COLO829 (cell line): ENCODE measurements at places on chromosomes 1 and 21.
A peak's percentile ranks its signal among the peaks of the same experiment; 100 is the strongest.

DNA sequence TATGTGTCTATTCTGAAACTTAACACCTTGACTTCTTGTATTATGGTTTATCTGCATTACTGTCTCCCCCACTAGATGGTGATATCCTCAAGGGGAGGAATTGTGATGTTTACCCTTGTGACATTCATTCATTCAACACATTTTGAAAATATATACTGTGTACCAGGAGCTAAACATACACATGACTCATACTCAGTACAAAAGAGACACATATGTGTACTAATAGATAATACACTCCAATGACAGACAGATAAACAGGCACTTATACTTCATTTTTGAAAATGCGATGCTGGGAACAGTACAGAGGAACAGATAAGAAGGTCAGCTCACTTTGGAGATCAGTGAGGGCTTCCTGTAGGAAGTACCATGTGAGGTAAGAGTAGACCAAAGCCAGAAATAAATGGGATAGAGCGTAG lies 8.9 kb upstream of the RAB3GAP2 start:
- no peak for DNase-seq

DNA sequence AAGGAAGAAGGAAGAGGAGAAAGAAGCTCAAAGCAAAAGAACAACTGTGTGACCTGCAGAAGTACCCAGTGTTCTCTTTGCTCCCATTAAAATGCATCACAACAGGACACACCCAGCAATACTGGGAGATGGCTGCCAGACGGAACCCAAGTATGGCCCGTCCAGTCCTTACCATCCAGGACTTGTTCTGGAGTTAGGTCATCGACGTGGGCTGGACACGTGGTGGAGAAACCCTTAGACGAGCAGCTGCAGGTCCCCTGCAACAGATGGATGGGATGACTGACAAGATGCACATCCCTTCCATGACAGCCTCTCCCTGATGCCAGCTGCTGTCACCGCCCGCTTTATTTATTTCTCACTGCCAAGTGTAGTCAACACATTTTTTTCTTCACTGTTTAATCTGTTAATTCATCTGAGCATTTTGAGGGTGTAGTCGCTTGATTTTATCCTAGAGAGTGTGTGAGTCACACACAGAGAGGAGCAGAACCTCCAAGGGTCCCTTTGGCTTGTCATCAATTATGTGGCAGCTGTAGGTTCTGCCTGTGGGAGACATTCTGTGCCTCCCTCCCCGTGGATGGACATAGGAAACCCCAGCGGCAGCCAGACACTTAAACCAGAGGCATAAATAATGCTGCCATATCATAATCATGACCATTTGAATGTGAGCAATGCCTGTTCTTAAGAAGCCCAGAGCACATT lies 80.9 kb downstream of the ABCA4 start:
- DNase-seq: no peak

DNA sequence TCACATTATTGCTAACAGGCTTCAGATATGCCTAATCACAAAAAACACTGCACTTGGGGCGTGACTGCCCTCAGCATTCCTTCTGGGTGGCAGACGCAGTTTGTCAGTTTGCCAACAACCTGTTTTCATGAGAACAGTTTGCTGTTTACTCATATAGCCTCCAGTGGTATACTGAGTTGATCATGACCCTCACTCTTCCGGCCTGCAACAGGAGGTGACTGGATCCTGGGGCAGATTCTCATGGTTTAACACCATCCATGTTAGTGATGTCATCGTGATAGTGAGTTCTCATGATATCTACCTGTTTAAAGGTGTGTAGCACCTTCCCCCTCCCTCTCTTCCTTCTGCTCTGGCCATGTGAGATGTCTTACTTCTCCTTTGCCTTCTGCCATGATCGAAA lies 555.2 kb downstream of the PLPP3 start:
- DNase-seq: no peak

DNA sequence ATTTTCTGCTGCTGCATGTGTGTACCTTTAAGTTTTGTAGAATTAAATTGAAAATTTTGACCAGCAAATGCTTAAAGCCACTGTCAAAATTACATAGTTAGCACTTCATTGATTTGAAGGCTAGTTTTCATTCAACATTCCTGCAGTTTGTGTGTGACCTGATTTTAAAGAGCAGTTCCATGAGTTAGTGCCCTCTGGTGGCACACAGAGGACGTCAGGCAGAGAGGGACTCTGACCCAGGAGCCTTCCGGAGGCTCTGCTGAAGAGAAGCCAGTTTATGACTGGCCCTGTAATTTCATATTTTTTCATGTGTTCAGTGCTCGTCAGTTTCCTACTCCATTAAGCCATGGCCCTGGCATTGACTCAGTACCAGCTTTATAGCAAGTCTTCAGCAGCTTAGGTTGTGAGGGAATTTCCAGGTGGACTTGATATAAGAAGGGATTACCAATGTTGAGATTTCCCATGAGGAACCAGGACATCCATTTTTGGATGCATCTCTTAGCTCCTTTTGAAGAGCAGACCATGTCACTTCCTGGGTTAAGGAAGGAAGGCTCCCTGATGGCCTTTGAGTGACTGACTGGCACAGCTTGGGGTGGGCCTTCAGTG lies 104.7 kb downstream of the CAMTA1 start:
- no peak for DNase-seq

- no peak for DNase-seq
Measured at GRCh38 chr1:5833911-5834310, 158.3 kb downstream of the NPHP4 start.

DNA sequence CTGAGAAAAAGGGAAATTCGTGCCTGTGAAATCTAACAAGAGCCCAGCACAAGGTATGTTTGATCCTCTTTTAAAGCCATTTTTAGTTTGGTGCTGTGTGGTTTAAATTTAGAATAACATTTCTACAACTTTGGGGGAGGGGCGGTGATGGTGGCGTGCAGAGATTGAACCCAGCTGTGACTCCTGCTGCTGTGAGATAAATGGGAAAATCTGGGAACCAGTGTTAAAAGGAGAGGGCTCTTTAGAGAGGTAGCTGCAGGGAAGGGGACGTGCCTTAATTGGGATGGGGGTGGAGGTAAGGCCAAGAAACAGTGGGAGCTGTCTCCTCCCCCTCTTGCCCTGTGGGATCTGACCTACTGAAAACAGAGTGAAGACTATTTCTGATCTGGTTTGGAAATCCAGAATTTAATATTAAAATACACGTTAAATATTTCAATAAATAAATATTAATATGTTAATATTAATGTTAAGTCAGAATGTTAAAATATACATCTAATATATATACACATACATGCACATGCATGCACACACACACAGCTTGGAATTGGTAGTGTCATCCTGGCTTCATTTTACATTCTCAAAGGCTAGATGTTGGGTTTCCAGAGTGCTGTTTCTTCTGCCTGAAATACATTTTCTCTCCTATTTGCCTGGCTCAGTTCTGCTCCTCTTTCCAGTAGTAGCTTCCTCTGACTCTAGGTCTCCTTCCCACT lies 30.1 kb upstream of the DNAJC6 start:
- no peak for DNase-seq

- no peak for DNase-seq
Measured at GRCh38 chr1:94648225-94649007, 106.9 kb upstream of the F3 start.

DNA sequence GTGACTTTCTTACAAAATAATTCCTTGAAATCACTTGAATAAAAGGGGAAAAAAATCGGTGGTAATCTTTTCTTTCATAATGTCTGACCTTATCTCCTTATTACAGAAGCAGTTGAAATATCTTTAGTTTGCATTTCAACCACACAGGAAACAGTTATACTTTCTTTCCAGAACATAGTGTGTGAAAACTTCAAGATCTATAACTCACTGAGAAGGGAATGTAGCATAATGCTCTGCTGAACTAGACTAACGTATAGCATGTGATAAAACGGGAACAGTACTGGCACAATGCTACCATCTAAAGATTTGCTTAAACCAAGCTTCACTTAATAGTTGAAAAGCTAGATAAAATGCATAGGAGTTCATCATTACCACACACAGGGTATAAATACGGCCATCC lies 45.0 kb downstream of the VAV3 start:
- no peak for DNase-seq

- DNase-seq: no peak
Measured at GRCh38 chr1:178552856-178553255, 39.9 kb downstream of the TEX35 start.

- DNase-seq: no peak
Measured at GRCh38 chr1:40630488-40631223, 34.8 kb downstream of the RIMS3 start.

DNA sequence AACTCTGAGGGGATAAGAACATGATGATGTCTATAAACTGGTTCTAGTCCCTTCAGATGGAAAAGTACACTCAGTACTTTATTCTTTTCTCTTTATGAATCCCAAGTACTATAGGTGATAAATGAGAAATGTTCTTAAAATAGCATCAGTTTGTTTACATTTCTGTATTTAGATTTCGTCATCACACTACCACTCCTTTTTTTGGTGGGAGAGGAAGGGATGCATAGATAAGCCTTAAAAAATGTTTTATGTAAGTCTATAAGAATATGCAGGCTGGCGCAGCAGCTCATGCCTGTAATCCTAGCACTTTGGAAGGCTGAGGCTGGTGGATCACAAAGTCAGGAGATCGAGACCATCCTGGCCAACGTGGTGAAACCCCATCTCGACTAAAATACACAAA lies 144.8 kb downstream of the USP25 start:
- DNase-seq: no peak

GRCh38 chr1:245396615-245397014 lies 241.8 kb downstream of the KIF26B start:
- no peak for DNase-seq

DNA sequence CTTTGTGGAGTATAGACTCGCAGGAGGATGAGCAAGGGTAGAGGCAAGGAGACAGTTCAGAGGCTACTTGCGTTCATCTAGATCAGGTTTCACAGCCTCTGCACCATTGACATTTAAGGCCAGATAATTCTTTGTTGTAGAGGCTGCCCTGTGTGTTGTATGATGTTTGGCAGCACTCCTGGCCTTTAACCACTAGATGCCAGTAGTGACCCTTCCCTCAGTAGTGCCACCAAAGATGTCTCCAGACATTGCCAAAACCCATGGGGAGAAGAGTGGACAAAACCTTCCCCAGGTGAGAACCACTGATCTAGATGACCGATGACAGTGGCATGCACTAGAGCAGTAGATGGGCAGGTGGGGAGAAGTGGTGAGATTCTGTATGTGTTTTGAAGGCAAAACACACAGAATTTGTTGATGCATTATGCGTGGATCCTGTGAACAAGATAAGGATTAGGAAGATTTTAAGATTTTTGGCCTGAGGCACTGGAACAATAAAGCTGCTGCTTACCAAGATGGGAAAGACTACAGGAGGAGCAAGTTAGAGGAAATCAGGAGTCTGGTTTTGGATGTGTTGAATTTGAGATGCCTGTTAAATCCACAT lies 9.9 kb upstream of the COG2 start:
- peak; percentile 41 for DNase-seq

DNA sequence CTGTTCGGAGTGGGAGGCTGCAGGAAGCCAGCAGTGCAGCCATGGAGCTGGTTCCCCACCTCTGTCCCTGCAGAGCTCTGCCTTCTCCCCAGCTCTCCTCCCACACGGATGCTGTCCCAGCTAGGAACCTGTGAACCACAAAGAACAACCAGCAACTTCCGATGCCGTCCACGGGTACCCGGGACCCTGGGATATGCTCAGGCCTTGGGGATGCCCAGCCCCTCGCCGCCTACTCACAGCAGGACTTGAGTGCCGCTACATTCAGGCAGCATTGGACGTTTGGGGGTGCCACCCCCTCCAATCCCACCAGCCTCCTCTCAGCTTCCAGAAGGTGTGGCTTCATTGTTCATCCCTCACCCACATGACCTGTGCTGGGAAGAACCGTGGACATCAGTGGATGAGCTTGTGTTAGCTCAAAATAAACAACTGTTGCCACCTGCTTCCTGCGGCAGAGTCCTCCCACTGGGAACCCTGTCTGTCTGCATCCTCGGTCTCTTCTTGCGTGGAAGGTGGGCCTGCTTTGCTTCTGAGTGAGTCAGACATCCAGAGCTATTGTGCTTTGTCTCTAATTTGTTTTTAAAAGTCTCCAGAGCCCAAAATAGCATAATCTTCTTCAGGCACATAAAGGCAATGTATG lies 20.1 kb upstream of the AJAP1 start:
- no peak for DNase-seq

- no peak for DNase-seq
Measured at GRCh38 chr1:193179094-193179493, 7.3 kb downstream of the B3GALT2 start.

DNA sequence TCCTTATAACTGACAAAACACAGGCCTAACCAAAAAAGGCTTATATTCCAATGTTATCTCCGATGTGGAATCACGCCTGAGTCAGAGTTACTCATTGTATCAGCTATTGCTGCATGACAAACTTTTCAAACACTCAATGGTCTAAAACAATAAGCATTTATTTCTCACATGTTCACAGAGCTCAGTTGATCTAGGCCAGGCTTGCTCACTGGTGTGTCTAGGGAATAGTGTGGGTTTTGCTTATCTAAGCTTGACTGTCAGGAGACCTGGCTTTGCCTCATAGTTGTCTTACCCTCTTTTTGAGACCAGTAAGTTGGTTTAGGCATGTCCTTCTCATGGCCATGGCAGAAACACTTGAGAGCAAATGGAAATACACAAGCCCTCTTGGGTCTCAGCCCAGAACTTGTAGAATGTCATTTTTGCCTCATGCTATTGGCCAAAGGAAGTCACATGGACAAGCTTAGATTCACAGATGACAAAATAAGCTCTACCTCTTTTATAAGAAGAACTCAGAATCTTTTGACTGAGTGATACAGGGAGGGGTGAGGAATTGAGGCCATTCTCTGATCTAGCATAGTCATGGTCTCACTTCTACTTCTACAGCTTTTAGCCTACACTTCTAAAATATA lies 130.8 kb downstream of the HMCN1 start:
- DNase-seq: peak; percentile 34

DNA sequence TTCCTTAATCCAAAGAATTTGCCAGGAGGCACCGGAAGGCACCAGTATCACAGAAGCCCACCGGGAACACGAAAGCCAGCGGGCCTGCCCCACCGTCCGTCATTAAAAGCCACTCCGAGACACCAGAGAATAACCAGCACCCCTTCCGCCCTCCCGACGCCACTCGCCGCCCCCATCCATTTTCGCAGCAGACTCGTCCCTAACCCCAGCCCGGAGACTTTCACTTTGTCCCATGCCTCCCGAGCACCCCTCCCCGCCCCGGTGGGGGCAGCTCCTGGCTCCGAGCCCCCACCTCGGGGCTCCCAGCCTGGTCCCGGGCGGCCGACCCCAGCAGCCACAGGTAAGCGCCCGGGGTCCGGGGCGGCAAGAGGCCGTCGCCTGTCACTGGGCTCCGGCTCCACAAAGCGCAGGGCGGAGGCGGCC lies 105.4 kb downstream of the SLC45A1 start:
- DNase-seq: no peak

DNA sequence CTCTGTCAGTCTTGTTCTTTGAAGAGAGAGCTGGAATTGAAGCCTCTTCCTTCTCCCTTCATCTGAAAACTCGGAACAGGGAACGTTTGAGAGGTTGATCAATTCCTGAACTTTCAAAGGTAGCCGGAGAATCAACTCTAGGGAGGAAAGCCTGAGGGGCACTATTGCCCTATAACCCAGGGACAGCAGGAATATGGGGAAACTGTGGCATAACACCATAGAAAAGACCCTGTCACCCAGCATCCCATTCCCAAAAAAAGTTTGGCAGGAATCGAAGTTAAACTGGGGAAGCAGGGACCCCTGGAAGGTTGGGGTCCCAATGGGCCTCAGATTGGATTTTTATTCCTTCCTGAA lies 5.1 kb upstream of the NHLH1 start:
- DNase-seq: no peak

- no peak for DNase-seq
Measured at GRCh38 chr21:33451634-33452071, 28.1 kb downstream of the TMEM50B start.

- no peak for DNase-seq
Measured at GRCh38 chr21:45255381-45256020, 32.2 kb downstream of the POFUT2 start.
